Upper lobe of left lung (tissue), 6 donors: ENCODE measurements at places on chromosomes 16 and 17. TPM values are rescaled to one million over a fixed set of nuclear protein-coding genes. Genes with fewer than 3 reads are reported as not detected.

SOCS1 gene
- 15.3 TPM for total RNA-seq

HSPB9 gene
- 1.0 TPM for total RNA-seq

DNA sequence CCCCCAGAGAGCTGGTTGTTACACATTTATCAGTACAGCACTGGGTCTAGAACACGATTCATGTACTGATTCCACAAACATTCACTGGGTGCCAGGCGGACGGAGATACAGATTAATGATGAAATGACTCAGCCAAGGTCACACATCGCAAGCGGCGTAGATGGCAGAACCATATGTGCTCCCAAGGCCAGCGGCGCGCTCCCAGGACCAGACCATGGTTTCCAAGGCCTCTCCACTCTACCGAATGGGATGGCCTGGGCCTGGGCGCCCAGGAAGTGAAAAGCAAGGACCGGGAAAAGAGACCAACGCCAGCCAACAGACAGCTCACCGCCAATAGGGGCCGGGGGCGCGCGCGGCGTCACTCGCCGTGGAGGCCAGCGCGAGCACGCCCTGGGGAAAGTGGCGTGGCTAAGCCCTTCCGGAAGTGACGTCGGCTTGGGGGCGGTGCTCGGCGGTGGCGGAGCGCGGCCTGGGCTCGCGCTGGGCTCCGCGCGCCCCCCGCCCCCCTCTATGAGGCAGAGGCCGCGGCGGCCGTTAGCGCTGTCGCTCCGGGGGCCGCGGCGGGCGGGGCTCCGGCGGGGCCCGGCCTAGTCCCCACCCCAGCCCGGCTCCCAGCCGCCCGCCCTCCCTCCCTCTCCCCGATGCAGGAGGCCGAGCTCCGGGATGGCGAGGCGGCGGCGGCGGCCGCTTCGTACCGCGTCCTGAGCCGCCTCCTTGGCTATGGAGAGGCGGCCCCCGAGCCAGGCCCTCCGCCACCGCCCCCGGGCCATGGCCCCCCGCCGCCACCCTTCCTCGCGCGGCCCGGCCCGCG lies at the start of gene SOCS7:
Gene SOCS7, plus strand, starts transcription at position 433 of the 811 bp plus-strand sequence. Its CDS starts 209 bp downstream, at position 642.
- H3K27me3 ChIP-seq: no peaks in the 10 kb centered on the region
- DNase-seq: peak; percentile 99
- peak within 1 kb of the TSS; percentile 89 for H3K4me3 ChIP-seq
- peaks cover 23% of the 10 kb centered on the region for H3K4me1 ChIP-seq
- peak within 1 kb of the TSS; percentile 75 for H3K27ac ChIP-seq
- H3K36me3 ChIP-seq: no peaks in the 10 kb centered on the region

DNA sequence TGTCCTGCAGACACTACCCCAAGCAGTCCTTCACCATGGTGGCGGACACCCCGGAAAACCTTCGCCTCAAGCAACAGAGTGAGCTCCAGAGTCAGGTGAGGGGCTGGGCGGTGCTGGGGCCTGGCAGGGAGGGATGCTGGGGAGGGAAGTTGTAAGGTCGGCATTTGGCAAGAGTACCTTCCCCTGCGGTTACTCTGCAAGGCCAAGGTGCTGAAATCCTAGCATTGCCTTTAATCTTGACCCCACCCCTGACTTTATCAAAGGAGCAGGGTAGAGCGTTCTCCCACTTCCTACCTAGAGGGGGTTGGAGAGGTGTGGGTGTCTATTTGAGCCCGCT lies 20.5 kb downstream of the LASP1 start:
- no peaks in the 10 kb centered on the region for H3K27me3 ChIP-seq
- DNase-seq: no peak
- no peak overlapping the region for H3K4me3 ChIP-seq
- peaks cover 50% of the 10 kb centered on the region for H3K4me1 ChIP-seq

- no peak overlapping the region for H3K4me3 ChIP-seq
- DNase-seq: peak; percentile 73
- no peaks in the 10 kb centered on the region for H3K27me3 ChIP-seq
- H3K4me1 ChIP-seq: no peaks in the 10 kb centered on the region
- no peaks in the 10 kb centered on the region for H3K36me3 ChIP-seq
These were observed 147.1 kb upstream of the CHMP6 start for GRCh38 chr17:80844418-80844990.

- no peak for DNase-seq
- H3K36me3 ChIP-seq: no peaks in the 10 kb centered on the region
- peaks cover 11% of the 10 kb centered on the region for H3K4me1 ChIP-seq
These were observed 721 bp upstream of the WWOX start for GRCh38 chr16:78098595-78099270.

DNA sequence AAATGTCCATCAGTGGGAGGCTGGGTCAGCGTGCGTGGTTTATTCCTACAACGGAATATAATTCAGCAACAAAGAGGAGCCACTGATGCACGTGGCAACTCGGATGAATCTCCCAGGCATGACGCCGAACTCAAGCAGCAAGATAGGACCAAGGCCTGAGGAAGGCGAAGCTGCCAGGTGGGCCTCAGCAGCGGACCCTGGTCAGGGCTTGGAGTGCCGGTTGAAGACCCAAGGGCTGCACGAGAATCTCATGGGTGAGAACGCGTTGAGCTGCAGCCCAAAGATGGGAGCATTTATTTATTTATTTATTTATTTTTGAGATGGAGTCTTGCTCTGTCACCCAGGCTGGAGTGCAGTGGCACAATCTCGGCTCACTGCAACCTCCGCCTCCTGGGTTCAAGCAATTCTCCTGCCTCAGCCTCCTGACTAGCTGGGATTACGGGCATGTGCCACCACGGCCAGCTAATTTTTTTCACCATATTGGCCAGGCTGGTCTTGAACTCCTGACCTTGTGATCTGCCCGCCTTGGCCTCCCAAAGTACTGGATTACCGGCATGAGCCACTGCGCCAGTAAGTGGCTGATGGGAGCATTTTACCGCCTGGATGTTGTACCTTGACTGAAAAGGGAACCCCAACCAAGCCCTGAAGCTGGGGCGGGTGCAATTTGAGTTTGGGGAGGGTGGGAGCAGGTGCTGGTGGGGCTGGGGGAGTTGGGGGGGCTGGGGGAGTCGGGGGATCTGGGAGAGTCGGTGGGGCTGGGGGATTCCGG lies 18.1 kb upstream of the BAHCC1 start:
- peak; percentile 49 for DNase-seq
- H3K36me3 ChIP-seq: no peaks in the 10 kb centered on the region
- peaks cover 10% of the 10 kb centered on the region for H3K4me1 ChIP-seq

GRCh38 chr16:17377360-17378324 lies 93.1 kb downstream of the XYLT1 start:
- DNase-seq: no peak
- no peaks in the 10 kb centered on the region for H3K27me3 ChIP-seq
- H3K27ac ChIP-seq: peak overlapping the region; percentile 64

DNA sequence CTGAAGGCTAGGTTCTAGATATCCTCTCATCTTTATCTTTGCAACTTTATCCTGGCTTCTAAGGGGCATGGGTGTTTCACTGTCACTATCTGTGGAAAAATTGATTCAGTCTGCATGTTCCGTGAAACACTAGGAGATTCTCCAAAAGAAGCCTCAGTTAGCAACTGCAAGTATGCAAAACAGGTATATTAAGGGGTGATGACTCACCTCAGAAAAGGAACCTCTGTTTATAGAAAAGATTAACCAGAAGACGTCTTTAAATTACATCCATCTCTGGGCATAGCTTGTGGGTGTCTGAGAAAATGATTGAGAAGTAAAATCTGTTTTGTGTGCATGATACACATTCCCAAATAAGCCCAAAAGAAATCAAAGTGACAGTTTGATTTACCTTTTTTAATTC lies 353.8 kb upstream of the HSBP1 start:
- no peaks in the 10 kb centered on the region for H3K36me3 ChIP-seq
- no peaks in the 10 kb centered on the region for H3K4me1 ChIP-seq
- no peak for DNase-seq
- H3K4me3 ChIP-seq: no peak overlapping the region

GRCh38 chr16:69861292-69862030 lies 89.7 kb upstream of the CLEC18A start:
- no peak overlapping the region for H3K4me3 ChIP-seq
- H3K27me3 ChIP-seq: no peaks in the 10 kb centered on the region
- H3K36me3 ChIP-seq: no peaks in the 10 kb centered on the region
- peaks cover 21% of the 10 kb centered on the region for H3K4me1 ChIP-seq
- H3K27ac ChIP-seq: peak overlapping the region; percentile 37
- DNase-seq: peak; percentile 34

- H3K36me3 ChIP-seq: no peaks in the 10 kb centered on the region
- H3K27ac ChIP-seq: no peak overlapping the region
- H3K4me3 ChIP-seq: no peak overlapping the region
These were observed 47.4 kb downstream of the RAI1 start for GRCh38 chr17:17728550-17729251.

GRCh38 chr17:1639549-1640180 lies 5.9 kb downstream of the SCARF1 start:
- peaks cover 36% of the 10 kb centered on the region for H3K4me1 ChIP-seq
- H3K27me3 ChIP-seq: no peaks in the 10 kb centered on the region
- peak overlapping the region; percentile 35 for H3K27ac ChIP-seq

DNA sequence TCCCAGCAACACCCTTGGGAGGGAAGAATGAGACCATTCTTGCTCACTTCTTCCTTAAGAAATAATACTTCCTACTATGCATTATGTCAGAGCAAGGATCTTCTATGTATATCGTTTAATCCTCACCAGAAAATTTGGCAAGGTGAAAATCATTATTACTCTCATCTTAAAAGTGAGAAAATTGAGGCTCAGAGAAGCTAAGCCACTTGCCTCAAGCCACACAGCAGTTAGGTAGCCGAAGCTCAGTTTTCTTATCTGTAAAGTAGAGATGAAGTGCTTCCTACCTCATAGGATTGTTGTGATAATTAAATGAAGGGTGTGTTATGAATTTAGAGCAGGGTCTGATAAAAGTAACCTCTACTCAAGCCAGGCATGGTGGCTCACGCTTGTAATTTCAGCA lies 368.9 kb upstream of the ASIC2 start:
- H3K36me3 ChIP-seq: no peaks in the 10 kb centered on the region
- no peaks in the 10 kb centered on the region for H3K4me1 ChIP-seq
- no peak overlapping the region for H3K4me3 ChIP-seq
- DNase-seq: no peak
- H3K27me3 ChIP-seq: no peaks in the 10 kb centered on the region
